ENCODE measurements at places on chromosomes 13 and 19.
A peak's percentile ranks its signal among the peaks of the same experiment; 100 is the strongest.

DNA sequence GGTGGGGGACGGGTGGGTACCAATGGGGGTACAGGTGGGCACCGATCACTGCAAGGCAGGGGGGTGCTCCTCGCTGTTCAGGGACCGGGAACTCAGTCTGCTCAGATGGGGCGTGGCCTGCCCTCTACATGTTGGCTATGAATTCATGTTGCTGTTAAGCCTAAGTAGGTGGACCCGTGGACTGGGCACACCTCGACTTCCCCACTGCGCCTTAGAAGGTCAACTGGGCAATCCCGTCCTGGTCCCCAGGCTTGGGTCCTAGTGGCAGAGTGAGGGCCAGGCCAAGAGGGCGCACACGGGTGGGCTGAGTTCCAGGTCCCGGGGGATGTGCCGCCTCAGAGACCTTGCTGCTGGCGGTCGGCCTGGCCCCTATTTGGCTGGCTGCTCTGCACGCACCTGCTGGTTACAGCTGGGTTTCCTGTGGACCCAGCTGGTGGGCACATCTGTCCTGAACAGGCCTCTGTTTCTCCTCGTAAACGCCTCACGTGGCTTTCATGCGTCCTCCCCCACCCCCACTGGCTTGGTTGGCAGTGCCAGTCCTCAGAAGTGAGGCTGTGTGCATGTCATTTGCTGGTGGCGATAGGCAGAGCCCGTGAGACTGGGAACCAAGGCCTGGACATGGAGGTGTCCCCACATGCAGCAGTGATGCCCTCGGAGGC lies 13.5 kb upstream of the ZNF554 start:
- no peak for DNase-seq

DNA sequence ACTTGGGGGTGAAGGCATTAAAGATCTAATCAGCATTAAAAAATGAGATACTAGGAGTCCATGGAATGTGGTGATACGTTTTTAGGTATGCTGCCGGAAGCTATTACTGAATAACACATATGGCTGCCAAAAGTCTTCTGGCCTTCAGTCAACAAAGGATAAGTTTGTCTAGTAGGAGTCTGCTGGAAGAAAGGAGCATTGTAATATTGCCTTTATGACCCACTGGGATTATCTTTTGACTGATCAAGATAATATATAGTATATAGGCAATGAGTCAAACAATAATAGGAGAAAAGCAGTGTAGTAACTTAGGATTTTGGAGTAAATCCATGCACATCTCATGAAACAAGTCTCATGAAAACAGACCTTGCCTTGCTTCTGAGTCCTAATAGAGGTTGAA lies 295.4 kb downstream of the SLITRK6 start:
- DNase-seq, result no peak

DNA sequence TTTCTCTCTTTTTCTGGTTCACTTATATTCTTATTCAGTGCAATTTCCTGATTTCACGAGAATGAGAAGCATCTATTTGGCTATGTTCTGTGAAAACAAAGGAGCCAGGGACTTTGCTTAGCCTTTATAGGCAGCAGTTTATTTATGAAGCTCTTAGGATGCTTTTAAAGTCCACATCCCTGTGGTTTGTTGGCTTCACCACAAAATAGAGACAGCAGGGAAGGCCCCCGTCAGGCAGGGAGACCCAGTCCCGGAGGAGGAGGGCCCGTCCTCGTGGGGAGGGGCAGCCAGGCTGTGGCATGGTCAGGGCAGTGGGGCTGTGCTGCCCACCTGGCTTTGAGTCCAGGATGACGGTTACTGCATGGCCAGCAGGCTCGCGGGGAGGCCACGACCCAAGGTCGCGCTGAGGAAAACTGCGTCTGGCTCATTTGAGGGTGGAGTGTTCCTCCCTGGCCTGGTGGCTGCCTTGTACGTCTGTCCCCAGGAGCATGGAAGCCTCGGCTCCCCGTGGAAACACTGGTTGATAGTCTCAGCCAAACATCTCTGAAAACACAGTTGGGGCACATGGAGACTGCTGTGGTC lies 92.7 kb downstream of the ATP11A start:
- DNase-seq, result no peak

GRCh38 chr19:45161738-45162607 lies 1.2 kb upstream of the NKPD1 start:
- DNase-seq, result peak; percentile 80

DNA sequence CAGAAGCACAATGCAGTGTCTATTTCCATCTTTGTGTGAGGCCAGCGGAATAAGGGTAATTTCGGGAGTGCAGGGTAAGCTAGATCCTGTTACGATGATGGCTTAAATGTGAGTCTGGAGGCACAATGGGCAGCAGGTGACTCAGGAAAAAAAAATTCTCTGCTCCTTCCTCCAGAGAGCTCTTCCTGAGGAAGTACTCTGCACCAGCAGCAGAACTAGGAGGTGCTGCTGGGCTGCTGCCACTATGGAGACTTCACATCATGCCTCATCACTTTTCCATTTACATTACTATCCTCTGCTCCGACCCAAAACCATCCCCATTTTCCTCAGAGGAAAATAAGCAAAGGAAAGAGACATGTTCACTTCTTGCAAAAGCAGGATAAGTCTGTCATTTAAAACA lies 282.0 kb downstream of the DNAJC15 start:
- no peak for DNase-seq

- DNase-seq, result no peak
These were observed 665 bp upstream of the ATG4D start for GRCh38 chr19:10543059-10543419.

GRCh38 chr13:91284335-91284734 lies 63.2 kb upstream of the MIR17HG start:
- no peak for DNase-seq

GRCh38 chr19:53389571-53389970 lies 5.4 kb upstream of the ZNF765 start:
- no peak for DNase-seq

GRCh38 chr19:58367698-58368454 lies 5.3 kb upstream of the ZNF497 start:
- peak; percentile 23 for DNase-seq

- DNase-seq, result no peak
These were observed 28.1 kb downstream of the LATS2 start for GRCh38 chr13:21033212-21033840.

DNA sequence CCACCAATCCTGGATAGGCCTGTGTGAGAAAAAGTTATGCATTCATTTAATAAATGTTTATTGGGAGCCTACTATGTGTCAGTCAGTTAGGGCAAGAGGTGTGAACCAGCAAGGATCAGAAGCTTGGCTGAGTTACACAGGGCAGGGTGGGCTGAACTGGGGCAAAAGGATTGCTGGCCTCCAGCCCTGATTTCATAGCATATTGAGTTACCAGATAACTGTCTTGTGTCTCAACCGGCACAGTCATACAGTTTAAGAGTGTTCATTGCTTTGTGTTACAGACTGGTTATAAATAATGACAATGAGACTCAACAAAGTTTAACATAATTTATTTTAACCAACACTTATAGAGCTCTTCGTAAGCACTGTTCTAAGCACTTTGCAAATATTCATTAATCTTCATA lies 253.8 kb downstream of the DLEU7 start:
- no peak for DNase-seq

DNA sequence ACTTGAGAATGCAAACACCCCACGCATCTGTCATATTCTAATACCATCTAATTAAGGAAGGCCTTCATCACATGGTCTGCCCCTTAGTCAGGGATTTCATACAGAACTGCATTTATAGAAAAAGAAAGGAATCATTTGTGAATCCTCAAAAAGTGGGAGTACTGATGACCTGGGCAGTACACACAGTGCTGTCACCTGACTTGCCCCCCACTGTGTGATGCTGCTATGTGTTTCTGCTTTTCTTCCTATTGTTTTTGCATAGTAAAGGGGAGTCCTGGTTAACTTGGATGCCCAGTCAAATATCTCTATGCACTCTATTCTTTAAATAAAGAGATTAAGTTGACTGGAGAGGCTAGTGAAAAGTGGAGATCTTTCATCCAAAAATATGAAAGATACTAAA lies 1921.2 kb upstream of the PRR20A start:
- no peak for DNase-seq

DNA sequence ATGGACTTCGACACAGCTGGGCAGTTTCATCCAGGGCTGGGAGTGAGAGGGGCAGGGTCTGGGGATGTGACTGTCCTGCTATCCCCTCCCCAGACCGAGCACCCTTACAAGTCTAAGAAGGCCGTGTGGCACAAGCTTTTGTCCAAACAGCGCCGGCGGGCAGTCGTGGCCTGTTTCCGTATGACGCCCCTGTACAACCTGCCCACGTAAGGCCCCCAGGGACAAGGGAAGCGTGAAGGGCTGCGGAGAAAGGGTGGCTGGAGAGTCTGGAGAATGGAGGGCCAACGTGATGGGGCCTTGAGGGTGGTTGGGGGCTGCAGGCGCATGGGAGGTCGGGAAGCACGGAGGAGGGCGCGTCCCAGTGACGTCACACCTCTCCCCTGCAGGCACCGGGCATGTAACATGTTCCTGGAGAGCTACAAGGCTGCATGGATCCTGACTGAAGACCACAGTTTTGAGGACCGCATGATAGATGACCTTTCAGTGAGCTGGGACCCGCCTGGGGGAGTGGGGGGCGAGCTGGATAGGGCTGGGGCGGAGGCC lies 89.5 kb downstream of the MAP4K1 start:
- DNase-seq, result no peak

- no peak for DNase-seq
These were observed 123.0 kb upstream of the KL start for GRCh38 chr13:32893176-32893575.

- no peak for DNase-seq
These were observed 15.1 kb upstream of the EMP3 start for GRCh38 chr19:48310227-48310626.

DNA sequence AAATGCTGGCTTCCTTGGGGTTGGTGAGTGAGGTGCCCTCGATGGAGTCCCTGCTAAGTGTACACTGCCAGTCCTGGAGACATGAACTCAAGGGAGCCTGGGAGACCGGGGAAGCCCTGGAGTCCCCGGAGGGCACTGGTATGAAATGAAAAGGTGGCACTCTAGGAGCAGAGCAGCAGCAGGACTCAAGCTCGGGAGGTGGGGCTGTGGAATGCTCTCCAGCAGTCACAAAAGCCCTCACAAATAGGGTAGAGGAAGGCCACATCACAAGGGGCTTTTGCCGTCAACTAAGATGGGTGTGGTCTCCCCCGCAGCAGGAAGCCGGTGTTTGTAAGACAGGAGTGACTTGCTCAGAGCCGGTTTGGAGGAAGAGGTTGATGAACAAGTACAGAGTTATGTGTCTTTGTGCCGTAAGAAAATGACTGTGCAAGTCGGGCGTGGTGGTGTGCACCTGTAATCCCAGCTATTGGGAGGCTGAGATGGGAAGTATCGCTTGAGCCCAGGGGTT lies 19.3 kb downstream of the CCNE1 start:
- DNase-seq, result no peak

DNA sequence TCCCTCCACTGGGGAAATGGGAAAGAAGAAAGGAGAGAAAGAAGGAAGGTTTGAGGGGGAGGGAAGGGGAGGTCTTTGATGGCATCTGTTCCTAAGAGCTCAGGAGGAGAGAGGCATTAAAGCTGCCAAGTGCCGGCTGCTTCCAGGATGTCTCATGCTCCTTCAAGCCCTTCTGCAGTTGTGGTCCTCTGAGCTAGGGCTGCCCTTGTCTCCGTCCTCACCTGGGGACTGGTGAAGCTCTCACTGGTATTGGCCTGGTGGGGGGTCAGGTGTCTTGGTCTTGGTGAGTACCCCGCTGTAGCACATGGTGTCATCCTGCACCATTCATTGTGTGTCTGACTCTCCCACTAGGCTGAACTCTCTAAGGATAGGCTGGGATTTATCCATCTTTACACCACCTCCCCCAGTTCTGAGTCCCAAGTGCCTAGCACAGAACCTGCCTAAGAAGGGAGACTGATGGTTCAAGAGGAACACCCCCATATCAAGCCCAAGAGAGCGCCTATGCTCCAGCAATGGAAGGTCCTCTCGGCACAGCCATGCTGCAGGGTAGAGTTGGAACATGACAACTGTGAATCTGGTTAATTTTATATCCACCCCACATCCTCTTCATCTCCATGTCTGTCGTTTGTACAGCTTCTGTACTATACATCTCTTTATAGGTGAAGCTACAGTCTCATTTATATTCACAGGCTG lies 83.7 kb downstream of the AKAP11 start:
- DNase-seq, result no peak

GRCh38 chr19:33864311-33864850 lies 67.7 kb downstream of the KCTD15 start:
- no peak for DNase-seq

DNA sequence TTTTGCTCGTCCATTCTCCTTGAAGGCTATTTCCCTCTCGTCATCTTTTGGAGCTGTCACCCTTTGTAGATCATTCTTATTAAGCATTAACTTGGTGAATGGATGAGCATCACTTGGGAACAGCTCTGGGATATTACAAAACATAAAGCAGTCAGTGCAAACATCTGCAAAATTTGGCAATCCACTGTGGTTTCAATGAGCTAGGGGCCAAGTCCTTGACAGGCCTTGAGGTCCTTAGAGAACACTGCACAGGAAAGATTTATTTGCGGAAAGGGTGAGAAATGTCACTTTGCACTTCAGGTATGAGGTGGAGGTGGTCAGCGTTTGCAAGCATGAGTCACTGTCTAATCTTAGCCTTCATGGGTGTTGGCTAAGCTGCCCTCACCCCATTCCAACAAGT lies 239.7 kb upstream of the MAB21L1 start:
- DNase-seq, result no peak

- no peak for DNase-seq
These were observed 190.2 kb downstream of the TEX29 start for GRCh38 chr13:111510502-111511218.

DNA sequence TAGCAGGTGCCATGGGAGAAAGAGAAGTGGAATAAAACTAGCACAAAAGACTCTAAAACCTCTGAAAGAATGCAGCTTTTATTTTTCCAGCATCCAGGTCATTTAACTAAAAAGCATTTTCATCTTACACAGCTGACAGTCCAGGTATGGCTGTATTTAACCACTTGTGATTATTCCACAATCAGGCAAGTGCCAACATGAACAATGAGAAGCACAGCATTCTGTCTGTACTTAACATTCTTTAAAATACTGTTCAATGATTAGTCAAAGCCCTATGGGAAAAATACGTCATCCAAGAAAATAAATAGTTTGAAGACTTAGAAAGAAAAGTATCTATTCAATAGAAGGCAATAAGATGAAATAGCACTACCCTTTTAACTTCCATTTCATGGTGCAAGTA lies 246.9 kb downstream of the LIG4 start:
- DNase-seq, result no peak

DNA sequence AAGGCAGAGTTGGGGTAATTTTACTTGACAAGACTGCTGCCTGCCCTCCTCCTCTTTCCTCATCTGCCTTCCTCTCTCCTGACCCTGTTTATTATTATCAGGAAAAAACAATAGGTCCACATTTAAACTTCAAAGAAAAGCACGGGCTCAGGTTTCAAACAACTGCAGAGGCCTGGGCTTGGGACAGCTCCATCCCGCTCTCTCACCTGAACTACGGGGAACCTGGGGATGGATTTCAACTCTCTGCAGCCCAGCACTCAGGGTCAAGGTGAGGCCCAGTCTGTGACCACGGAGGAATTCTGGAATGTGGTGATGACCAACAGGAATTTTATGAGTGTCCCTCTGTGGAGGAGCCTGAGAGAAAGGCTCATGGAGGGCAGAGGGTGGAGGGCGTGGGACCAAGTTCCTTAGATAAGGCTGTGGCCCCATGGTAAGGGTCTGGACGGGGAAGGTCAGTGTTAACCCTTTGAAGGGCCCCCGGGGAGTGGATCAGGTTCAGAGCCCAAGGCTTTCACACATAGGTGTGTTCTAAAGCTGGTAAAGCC lies 220.8 kb upstream of the MAB21L1 start:
- DNase-seq, result no peak

- DNase-seq, result peak; percentile 42
These were observed 38.5 kb downstream of the SOX21 start for GRCh38 chr13:94673851-94674250.

Measured in H9 (cell line).